ENCODE measurements at places on chromosomes 1 and 21.
A peak's percentile ranks its signal among the peaks of the same experiment; 100 is the strongest.

DNA sequence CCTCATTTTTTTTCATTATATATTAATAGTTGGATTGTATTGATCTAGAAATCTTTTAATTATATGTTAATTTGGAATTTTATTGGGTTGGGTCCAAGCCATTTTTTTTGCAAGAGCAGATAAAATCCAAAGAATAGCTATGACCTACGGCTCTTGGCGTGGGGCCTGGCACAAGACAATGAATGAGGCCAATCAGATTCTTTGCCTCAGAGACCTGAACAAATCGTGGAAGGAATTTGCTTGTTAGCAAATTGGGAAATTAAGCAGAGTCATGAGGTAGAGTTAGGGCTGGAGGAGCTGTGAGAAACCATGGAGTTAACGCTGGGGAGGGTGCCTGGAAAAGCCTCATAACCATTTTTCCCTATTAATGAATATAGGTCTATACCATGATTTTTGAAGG lies 40.1 kb downstream of the CAMSAP2 start:
- H3K4me3 ChIP-seq: no peak overlapping the region
- H3K27ac ChIP-seq: no peak overlapping the region
- H3K36me3 ChIP-seq: no peaks in the 10 kb centered on the region
- no peaks in the 10 kb centered on the region for H3K4me1 ChIP-seq
- DNase-seq: no peak

DNA sequence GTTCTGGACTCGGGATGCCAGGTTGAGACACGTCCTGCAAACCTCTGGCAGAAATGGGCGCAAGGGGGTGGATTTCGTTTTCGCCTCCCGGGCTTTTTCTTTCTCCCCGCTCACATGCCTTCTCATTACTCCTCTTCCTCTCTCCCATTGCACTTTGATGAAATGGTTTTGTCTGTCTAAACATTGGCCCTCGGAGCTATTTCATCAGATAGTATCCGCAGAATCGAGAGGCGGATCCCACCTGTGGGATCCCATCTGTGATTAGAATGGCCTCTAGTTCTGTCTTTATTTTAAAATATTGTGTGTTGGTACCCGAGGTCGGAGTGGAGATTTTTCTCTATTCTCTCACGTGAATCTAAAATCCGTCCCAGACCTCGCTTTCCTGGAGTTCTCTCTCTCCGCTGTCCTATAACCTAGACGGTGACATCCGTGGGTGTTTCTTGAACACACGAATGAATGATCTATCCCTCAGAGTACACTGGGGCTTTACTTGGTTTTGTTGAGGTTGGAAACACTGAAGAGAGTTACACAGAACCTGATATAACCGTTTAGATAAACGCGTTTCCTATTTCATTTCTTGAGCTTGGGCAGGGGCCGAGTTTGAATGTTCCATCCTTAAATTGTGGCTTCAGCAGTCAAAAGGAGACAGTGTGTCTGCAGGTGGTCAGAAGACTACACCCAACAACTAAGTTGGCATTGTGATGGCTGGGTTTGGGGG lies 2.0 kb downstream of the EDARADD start:
- H3K4me1 ChIP-seq: peaks cover 29% of the 10 kb centered on the region
- H3K27ac ChIP-seq: no peak overlapping the region
- H3K36me3 ChIP-seq: no peaks in the 10 kb centered on the region

DNA sequence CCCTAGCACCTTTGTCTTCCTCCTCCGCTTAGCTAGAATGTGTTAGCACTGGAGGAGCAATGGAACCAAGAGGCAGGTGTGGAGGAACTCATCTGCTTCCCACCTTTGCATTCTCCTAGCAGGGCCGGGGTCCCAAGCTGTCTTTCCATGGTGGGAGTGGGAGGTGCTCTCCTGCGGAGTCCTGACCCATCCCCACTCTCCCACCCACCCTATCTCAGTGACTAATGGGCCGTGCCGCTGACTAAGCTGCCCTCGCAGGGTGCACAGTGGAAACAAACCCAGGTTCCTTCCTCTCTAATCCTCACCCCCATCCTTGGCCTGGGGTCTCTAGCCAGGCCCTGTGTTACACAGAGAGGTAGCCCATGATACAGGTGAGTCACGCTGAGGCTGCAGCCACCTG lies 177.5 kb downstream of the HIVEP3 start:
- no peak overlapping the region for H3K4me3 ChIP-seq
- peak overlapping the region; percentile 62 for H3K27ac ChIP-seq
- no peaks in the 10 kb centered on the region for H3K27me3 ChIP-seq
- peaks cover 20% of the 10 kb centered on the region for H3K4me1 ChIP-seq
- no peak for DNase-seq

- no peaks in the 10 kb centered on the region for H3K27me3 ChIP-seq
- H3K4me3 ChIP-seq: peak overlapping the region; percentile 51
- peaks cover 13% of the 10 kb centered on the region for H3K36me3 ChIP-seq
- peak overlapping the region; percentile 86 for H3K27ac ChIP-seq
Observed at GRCh38 chr1:113929750-113930498, 800 bp downstream of the HIPK1 start.

DNA sequence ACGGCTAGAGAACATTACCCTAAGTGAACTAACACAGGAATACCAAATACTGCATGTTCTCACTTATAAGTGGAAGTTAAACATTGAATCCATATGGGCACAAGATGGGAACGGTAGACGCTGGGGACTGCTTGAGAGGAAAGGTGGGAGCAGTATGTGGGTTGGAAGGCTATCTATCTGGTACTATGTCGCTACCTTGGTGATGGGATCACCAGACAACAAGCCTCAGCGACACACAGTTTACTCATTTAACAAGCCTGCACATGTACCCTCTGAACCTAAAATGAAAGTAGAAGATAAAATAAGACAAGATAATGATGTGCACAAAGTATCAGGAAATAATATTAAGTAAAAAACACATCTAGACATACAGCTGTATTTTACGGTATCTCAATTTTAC lies 819 bp downstream of the PYHIN1 start:
- H3K27me3 ChIP-seq: no peaks in the 10 kb centered on the region
- H3K36me3 ChIP-seq: no peaks in the 10 kb centered on the region
- no peak for DNase-seq
- H3K4me1 ChIP-seq: peaks cover 11% of the 10 kb centered on the region
- no peak overlapping the region for H3K4me3 ChIP-seq

DNA sequence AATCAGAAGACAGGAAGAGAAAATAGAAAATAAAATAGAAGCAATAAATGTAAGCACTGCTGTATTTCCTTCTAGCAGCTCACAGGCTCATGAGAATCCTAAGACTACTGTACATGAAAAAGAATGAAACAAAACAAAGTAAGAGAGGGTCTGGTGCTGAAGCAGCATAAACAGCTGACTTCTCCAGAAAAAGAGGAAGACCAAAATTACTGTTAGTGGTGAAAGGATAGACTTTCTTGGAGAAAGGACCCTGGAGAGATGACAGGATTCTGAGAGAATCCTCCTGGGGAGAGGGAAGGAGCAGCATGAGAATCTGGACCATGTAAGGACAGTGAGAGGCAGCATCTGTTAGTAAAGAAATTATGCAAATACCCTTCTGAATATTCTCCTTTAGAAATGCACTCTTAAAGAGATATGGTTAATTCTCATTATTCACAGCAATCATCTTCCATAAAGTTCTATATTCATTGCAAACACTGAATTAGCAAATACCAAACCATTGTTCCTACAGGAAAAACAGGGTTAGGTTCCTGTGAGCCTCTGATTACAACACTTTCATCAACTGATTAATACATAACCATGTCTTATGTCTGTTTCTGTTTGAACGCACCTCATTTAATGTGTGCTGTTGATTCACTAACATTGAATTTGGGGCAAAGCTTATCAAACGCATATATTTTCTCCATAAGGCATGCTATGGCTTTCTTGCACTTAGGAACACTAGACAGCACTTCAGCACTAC lies 17.0 kb downstream of the SLC25A24 start:
- no peak overlapping the region for H3K27ac ChIP-seq
- no peak overlapping the region for H3K4me3 ChIP-seq
- no peaks in the 10 kb centered on the region for H3K4me1 ChIP-seq
- no peak for DNase-seq
- peaks cover 64% of the 10 kb centered on the region for H3K36me3 ChIP-seq
- no peaks in the 10 kb centered on the region for H3K27me3 ChIP-seq

DNA sequence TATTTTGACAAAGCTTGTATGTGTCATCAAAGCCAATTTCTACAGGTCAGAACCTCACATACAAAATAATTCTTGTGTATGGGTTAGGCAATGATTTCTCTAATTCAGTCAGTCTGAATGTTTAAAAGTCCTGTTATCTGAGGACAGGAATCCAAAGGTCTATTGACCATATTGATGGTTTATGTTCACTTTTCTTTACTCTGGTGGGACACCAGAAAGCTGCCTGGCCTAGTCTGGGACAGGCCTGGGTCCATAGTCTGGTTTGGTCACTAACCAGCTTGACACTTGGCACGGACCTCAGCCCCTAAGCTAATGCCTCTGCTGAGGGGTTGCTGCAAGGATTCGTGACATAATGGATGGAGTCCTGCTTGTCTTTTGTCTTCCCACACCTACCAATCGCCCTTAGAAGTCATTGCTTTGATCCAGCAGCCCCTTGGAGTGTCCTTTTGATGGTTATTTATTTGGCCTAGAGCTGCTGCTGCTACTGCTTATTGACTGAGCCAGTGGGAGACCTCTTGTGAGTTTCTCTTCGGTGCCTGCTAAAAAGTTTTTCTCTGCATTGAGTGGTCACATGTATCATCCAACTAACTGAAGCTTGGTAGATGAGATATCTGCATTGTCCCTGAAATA lies 15.7 kb downstream of the IFNAR2 start:
- H3K27me3 ChIP-seq: no peaks in the 10 kb centered on the region
- no peak overlapping the region for H3K4me3 ChIP-seq
- no peak for DNase-seq
- H3K36me3 ChIP-seq: peaks cover 76% of the 10 kb centered on the region

DNA sequence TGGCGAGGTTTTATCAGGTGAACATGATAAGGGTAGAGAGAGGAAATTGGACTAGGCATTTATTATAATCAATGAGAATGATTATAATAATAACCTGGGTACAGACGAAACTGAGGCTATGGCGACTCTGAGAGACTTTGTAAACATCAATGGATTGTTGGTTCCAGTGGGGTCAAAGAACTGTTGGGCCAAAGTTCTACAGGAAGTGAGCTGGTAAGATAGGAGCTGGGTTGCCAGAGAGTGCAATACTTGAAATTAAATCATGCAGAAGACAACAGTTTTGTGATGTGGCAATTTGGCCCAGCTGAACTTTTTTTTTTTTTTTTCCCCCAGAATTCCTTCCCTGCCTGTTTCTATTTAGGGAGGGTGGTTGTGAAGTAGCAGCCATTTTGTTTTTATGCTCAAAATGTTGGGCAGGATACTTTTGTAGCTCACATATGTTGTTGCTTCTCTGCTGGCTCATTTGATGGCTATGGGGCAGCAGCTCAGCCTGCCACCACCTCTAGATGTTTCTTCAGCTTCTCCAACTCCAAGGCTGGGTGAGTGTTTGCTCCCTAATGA lies 286.5 kb upstream of the B3GALT2 start:
- H3K4me1 ChIP-seq: no peaks in the 10 kb centered on the region
- no peaks in the 10 kb centered on the region for H3K27me3 ChIP-seq
- H3K27ac ChIP-seq: no peak overlapping the region
- no peak for DNase-seq
- no peaks in the 10 kb centered on the region for H3K36me3 ChIP-seq
- no peak overlapping the region for H3K4me3 ChIP-seq

DNA sequence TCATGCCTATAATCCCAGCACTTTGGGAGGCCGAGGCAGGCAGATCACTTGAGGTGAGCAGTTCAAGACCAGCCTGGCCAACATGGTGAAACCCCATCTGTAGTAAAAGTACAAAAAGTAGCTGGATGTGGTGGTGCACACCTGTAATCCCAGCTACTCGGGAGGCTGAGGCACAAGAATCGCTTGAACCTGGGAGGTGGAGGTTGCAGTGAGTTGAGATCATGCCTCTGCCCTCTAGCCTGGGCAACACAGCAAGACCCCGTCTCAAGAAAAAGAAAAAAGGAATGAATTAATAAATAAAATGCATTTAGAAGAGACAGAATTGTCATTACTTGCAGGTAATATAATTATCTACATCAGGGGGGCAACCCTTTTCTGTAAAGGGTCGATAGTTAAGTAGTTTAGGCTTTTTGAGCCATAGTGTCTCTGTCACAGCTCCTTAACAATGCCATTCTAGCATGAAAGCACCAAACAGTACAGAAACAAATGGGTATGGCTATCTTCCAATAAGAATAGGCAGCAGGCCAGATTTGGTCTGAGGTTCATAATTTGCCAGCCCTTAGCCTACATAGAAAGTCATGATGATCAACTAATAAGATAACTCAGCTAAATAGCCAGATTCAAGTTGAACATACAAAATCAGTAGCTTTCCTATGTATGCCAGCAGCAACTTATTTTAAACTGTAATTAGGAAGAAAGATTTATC lies 56.8 kb downstream of the RPRD2 start:
- H3K36me3 ChIP-seq: peaks cover 63% of the 10 kb centered on the region
- H3K4me1 ChIP-seq: no peaks in the 10 kb centered on the region
- no peaks in the 10 kb centered on the region for H3K27me3 ChIP-seq
- no peak for DNase-seq

- no peak overlapping the region for H3K4me3 ChIP-seq
- peaks cover 7% of the 10 kb centered on the region for H3K4me1 ChIP-seq
- no peaks in the 10 kb centered on the region for H3K27me3 ChIP-seq
- no peak for DNase-seq
- no peaks in the 10 kb centered on the region for H3K36me3 ChIP-seq
- H3K27ac ChIP-seq: no peak overlapping the region
Observed at GRCh38 chr1:184649451-184649888, 105.2 kb downstream of the EDEM3 start.

DNA sequence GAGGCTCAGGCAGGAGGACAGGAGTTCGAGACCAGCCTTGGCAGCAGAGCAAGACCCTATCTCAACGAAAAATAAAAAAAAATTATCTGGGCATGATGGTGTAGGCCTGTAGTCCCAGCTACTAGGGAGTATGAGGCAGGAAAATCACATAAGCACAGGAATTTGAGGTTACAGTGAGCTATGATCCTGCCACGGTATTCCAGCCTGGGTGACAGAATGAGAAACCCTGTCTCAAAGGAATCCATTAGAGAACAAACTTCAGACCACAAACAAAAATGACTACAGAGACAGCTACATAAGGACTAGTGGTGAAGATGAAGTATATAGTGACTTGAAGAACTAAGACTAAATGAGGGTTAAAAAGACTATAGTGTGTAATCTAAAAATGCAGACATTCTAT lies 233.1 kb downstream of the RERE start:
- DNase-seq: no peak
- no peaks in the 10 kb centered on the region for H3K36me3 ChIP-seq
- no peaks in the 10 kb centered on the region for H3K27me3 ChIP-seq
- no peak overlapping the region for H3K4me3 ChIP-seq

All from DND-41 (cell line).